ENCODE measurements at places on chromosomes 12 and 14.
A peak's percentile ranks its signal among the peaks of the same experiment; 100 is the strongest.

DNA sequence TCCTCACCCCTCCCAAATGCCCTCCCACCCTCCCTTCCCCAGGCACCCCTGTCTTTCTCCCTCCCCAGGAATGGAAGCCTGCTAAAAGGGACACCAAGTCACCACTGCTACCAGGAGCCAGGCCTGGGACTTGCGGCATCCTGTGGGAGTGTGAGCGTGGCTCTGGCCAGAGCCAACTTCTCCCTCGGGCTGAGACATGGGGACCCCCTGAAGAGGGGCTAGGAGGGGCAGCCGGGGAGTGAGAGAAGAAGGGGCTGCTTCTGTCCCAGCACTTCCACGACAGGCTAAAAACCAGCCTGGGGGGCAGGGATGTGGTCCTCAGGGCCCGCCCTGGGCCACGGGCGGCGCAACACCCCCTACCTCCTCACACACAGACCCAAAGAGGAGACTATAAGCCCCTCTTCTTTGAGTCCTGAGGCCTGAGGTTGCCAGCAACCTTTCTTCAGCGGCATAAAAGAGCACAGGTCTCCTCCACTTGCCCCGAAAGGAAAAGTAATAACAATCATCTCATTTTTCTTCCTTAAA lies 278.9 kb downstream of the DPF3 start:
- no peak for DNase-seq

GRCh38 chr12:116604178-116604895 lies 45.2 kb downstream of the MAP1LC3B2 start:
- DNase-seq = peak; percentile 40

DNA sequence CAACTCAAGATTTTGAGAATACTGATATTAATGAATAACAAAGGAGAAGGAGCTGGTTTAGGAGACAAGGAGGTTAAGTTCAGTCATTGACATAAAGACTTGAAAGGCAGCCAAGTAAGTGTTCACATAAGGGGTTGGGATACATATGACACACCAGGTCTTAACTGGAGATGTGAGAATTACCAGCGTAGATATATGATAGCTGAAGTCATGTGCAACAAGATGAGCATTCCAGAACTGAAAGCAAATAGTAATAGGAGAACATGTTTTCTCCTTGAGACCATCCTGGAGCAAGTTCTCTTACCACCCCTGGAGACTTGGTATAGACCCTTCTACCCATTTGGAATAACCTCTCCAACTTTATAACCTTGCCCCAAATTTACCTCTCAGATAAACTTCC lies 43.3 kb upstream of the NPFF start:
- no peak for DNase-seq

DNA sequence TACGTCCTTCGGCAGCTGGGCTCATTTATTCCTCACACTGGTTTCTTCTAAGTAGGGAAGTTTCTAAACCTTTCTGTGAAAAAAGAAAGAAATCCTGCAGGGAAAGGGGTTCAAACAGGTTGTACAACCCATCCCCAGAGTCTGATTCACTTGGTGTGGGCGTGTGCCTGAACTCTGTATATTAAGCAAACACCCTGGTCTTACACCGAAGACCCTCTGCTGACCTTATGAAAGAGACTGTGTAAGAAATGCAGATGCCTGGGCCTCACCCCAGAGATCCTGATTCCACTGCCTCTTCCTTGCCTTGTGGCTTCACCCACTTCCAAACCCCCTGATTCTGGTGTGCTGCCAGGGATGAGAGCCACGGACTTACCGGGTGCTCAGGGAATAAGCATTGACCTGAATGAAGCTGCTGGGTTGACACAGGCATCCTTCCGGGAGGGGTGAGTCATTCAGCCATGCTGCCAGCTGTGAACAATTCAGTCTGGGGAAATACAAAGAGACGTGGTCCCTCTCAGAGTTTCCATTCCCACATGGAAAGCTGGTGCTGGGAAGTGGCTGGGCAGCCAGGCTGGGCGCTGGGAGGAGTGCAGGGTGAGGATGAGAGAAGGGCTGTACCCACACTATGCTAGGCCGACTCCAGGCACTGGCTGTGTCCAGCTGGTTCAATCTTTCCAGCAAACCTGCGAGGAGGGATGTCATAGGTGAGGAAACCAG lies 26.5 kb upstream of the ACTN1 start:
- peak; percentile 43 for DNase-seq

GRCh38 chr12:66692986-66693385 lies 14.1 kb upstream of the GRIP1 start:
- no peak for DNase-seq

- DNase-seq = no peak
Measured at GRCh38 chr12:72586456-72586855, 314.3 kb downstream of the TRHDE start.

DNA sequence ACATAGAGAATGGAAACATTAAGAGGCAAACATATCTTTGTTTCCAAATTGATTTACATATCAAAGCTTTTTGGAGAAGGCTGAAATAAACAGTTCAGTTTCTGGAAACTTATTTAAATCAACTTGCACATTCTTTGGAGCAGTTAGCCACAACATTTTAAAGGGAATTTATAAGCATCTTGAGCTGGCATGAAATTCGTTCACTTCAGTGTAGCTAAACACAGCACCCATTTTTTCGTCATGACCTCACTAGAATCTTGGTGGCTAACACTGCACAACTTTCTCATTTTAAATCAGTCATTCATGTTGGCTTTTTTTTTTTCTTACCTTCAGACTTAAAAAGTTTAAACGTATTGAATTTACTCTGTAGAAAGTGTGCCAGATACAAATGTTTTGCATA lies 1139.9 kb upstream of the FLRT2 start:
- no peak for DNase-seq

GRCh38 chr14:77848031-77848430 lies 48.1 kb downstream of the ADCK1 start:
- DNase-seq = peak; percentile 12

GRCh38 chr12:77601069-77601468 lies 229.6 kb upstream of the NAV3 start:
- no peak for DNase-seq

GRCh38 chr12:47276253-47276620 lies 196.5 kb upstream of the AMIGO2 start:
- no peak for DNase-seq

GRCh38 chr12:41663598-41664265 lies 475.6 kb downstream of the PDZRN4 start:
- peak; percentile 11 for DNase-seq

GRCh38 chr14:26932606-26933005 lies 334.8 kb upstream of the NOVA1 start:
- no peak for DNase-seq

GRCh38 chr12:6766651-6767349 lies 637 bp downstream of the PTMS start:
- peak; percentile 71 for DNase-seq

DNA sequence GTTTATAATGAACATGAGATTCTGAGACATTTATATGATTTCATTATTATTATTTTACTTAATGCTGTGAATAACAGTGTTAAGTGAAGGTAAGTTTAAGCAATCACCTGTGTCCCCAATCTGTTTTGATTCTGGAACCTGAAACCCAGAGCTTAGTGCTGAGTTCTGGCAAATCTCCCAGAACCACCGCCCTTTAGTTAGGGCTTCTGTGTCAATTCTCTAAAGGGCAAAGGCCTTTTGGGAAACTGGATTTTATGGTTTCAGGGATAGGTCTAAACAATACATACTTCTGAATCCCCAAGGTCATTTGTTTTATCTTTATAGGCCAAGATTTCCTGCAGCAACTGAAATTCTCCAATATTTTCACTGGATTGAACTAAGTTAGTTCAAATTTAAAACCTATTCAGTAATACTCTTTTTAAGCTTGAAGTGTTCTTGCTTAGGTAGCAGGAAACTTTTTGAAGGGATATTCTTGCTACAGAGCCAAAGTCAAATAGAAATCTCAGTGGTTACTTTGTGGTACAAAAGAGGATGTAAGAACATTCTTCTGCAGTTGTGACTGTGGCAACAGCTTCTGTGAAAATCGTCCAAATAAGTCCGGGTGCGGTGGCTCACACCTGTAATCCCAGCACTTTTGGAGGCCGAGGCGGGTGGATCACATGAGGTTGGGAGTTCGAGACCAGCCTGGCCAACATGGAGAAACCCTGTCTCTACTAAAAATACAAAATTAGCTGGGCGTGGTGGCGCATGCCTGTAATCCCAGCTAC lies 10.0 kb upstream of the PKP2 start:
- no peak for DNase-seq

GRCh38 chr12:113109872-113110599 lies 25.5 kb downstream of the RASAL1 start:
- no peak for DNase-seq

- no peak for DNase-seq
Measured at GRCh38 chr12:80129895-80130530, 30.7 kb downstream of the OTOGL start.

- no peak for DNase-seq
Measured at GRCh38 chr14:51868405-51868804, 8.0 kb downstream of the GNG2 start.

DNA sequence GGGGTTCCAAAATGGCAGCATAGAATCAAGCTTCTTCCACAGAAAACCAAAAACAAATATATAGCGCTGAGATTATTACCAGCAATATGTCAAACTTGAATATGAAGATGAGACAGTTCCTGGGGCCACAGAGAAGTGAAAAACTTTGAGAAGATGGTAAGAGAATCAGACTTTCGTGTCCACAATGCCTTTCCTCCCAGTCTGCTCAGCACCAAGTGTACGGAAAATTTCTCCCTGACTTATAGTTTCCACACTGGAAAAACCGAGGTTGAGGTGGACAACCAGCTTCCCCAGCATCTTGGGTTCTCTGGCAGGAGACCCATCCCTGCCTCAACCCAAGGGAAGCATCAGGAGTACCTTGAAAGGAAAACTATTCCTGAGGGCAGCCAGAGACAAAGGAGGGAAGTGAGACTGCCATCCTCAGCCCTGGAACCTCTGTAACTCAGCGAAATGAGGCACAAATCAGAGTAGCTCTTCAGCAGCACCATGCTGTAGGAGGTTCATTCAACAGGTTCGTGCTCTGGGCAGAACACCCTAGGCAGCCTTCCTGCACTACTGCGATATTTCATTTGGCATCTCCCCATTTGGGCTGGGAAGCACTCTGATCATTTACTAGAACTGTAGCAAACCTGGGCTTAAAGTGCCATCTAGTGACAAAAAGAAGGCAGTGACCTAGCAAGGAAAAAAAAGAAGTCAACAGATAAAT lies 52.4 kb upstream of the CAPRIN2 start:
- DNase-seq = peak; percentile 76

- no peak for DNase-seq
Measured at GRCh38 chr12:116609319-116610114, 50.3 kb downstream of the MAP1LC3B2 start.

DNA sequence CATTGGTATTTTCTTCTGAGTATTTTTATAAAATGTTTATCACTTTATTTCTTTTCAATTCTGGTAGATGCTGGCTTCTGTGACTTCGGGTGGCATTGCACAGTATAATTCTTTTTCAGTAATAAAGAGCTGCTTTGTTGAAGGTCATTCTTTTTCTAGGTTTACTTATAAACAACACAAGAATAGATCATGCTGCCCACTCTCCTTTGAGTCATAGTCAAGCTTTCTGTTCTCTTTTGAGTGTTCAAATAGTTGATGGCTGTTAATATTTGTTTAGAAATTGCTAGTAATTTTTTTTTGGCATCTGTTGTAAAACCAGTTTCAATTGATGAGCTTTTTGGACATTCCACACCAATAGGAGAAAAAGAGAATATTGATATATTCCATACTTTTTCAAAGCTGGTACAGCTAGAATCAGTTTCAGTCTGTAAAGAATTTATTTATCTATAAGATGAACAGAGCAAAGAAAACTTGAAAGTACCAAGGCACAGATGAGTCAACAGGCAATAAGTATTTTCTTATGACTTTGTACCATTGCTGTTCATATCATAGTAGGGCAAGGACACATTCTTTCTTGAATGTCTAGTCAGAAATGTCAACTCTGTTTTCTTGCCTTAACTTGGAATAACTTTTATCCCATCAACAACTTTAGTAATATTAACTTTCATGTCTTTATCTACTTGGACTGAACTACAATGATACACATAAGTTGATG lies 513.0 kb upstream of the SEL1L start:
- no peak for DNase-seq

DNA sequence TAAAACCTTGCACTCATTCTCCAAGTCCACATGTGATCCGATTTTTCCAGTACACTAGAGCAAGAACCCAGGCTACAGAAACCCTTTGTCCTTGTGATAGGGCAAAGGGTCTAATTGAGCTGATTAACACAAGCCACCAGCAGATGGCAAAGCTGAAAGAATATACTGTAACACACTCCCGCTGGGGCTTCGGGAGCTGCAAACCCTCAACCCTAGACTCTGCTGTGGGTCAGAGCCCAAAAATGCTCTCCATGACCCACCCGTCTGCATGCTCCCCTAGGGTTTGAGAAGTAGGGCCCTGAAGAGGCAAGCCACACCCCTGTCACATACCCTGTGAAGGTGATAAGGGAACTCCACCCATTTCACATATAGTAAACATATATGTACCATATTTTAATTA lies 33.6 kb upstream of the PCNX1 start:
- no peak for DNase-seq

GRCh38 chr14:99237288-99237687 lies 34.7 kb downstream of the BCL11B start:
- no peak for DNase-seq

- DNase-seq = no peak
Measured at GRCh38 chr14:76603713-76604112, 157.6 kb upstream of the VASH1 start.

- peak; percentile 7 for DNase-seq
Measured at GRCh38 chr14:81252278-81252677, 31.5 kb upstream of the GTF2A1 start.

GRCh38 chr12:46224386-46224785 lies 44.5 kb downstream of the SLC38A1 start:
- DNase-seq = no peak

DNA sequence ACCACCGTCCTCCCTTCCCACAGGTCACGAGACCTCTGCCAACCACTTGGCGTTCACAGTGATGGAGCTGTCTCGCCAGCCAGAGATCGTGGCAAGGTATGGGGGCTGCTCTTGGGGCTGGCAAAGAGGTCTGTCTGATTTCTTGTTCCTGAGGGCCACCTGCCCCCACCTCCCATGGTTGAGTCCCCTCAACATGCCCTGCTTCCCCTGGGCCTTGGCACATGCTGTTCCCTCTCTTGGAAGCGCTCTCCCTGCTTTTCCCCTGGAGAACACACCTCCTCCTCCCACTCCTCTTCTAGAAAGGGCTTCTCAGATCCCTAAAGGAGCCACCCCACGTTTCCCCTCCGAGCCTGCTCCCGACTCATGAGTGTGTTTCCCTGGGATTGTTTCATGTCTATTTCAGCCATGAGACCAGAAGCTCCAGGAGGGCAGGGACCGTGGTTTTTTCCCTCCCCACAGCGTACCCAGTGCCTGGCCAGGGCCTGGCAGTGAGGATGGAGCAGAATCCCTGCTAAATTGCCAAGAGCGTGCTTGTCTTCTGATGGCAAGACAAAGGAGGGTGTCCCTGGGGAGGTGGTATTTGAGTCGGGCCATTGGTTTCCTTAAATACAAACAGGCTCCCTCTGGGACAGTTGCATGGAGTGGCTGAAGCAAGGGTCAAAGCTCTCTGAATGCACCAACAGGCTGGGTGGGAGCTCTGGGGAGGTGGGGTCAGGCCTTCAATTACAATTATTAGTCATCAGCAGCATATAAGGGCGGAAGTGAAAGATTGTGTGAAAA lies 34.1 kb downstream of the CYP46A1 start:
- no peak for DNase-seq

- no peak for DNase-seq
Measured at GRCh38 chr14:83664389-83664788, 1865.6 kb upstream of the FLRT2 start.

GRCh38 chr12:59808317-59808910 lies 212.6 kb downstream of the SLC16A7 start:
- no peak for DNase-seq

GRCh38 chr12:48459259-48459658 lies 13.1 kb upstream of the ANP32D start:
- DNase-seq = no peak

Measured in trophoblast cell (in vitro differentiated cells and primary cell).